Osteoblast (primary cell): ENCODE measurements at places on chromosomes 6 and 20. TPM values are rescaled to one million over a fixed set of nuclear protein-coding genes. Genes with fewer than 3 reads are reported as not detected.

Gene PRSS16
- not detected in 2 replicates for total RNA-seq

Gene CAGE1
- under 0.01 TPM in 2 replicates for total RNA-seq

Gene FAM209B
- 0.36 TPM in 1 of 2 replicates, not detected in the other for total RNA-seq

Gene SYNDIG1
- total RNA-seq: 2.2 and 3.2 TPM in 2 replicates

Gene MRPS18A
- total RNA-seq: 27.5 and 30.4 TPM in 2 replicates

Gene BCL2L1
- 127 and 136 TPM in 2 replicates for total RNA-seq

Gene CLVS2
- not detected in 2 replicates for total RNA-seq

Gene FARS2
- total RNA-seq: 25.9 and 29.7 TPM in 2 replicates

Gene AVP
- total RNA-seq: not detected in 2 replicates

Gene ZBTB46
- total RNA-seq: under 0.01 and 0.36 TPM in 2 replicates
